Activated effector memory CD4-positive, alpha-beta T cell treated with Interleukin-2 at 50 U/mL for 16 hours (primary cell): ENCODE measurements at places on chromosomes 1 and 21.

DNA sequence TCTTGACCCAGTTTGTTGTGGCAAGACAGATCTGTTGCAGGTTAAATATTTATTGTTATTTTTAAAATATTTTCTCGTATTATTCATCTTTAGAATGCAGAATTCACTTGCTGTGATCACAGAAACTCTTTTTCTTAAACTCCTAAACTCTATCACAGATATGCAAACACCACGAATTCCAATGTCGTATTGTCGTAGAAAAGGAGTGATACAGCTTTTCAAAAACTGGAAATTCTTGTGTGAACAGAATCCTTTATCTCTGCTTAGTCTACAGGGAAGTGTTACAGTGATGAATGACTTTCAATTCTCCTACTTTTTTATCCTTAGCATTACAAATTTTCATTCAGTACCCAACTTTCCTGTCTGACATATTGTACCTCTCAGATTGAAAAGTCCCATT lies 1329.5 kb upstream of the B3GALT2 start:
- DNase-seq, result no peak

DNA sequence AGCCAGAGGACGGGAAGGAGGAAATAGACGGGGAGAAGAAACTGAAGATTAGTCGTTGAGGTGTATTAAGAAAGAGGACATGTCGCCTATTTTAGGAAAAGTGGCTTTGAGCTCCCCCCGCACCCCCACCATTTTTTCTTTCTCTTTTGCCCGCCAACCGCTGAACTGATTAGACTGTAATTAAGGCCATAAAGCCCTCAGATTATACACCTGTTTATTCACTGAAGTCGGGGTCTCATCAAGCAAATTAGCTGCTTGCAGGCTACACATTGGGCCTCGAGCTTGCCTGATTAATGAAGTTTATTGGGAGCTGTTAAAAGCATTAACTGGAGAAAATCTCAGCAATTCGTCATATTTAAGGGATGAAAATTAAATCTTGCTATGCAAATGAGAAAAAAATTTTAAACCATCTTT lies 119.4 kb upstream of the RRP15 start:
- no peak for DNase-seq

DNA sequence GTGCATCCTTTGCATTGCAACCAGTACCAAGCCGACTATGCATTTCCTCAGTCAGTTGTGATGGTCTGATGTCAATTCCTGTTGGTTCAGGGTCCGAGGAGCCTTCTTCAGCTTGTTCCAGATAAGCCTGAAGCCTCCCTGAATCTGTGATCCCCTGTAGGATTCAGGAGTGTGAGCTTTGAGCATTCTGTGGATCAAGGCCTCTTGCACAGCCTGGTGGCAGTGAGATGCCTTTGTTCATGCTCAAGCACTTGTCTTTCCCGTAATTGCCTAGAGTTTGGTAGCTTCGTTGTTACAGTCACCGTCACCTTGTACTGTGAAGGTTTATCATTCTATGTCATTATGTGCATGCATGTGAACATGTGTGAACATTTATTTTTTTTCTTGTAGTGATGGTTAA lies 103.5 kb downstream of the PBX1 start:
- no peak for DNase-seq

- no peak for DNase-seq
Measured at GRCh38 chr1:175848329-175848728, 104.9 kb upstream of the TNR start.

DNA sequence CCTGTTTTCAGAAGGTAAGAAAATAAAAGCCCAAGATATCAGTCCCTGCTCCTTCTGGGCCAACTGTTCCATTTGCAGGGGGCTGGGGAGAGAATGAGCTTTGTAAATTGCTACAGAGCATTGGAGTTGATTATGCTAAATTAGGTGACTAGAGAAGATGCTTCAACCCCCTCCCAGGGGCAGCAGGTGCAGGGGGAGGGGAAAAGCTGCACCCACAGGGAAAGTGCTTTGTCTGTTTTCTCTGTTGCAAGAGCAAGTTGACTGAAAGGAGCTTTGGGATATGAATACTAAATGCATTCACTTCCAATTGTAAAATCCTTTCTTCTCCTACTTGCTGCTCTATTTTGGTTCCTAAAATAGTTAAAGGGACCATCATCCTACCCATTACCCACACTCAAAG lies 16.5 kb upstream of the PIGM start:
- no peak for DNase-seq
